ENCODE measurements at places on chromosomes 3 and 15.

DNA sequence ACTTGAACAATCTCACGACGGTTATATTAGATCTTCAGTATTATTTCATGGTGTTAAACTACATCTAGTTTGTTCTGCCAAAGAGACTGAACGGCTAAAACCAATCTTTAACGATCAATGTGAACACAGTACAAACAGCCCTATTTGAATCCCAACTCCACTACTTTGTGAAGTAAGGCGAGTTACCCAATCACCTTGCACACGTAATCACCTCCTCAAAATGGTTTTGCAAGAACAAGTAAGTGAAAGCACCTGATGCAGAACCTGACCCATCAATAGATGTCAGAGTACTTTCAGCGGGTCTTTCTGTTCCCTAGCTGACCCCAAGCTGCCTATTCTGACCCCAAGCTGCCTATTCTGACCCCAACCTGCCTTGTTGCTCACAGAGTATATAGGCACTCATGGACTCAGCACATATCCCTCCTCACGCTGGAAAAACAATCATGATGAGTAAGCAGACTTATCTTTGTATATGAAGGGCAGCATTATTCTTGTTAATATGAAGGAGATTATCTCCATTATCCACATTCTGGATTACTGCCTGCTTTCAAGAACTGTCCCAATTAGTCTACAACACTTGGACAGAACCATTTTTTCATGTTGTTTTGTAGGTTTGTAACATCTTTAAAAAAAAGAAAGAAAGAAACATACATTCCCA is 3.7 kb downstream of the KPNA1 start:
- H3K27me3 ChIP-seq, result no peaks in the 10 kb centered on the region
- no peak for DNase-seq
- no peak overlapping the region for H3K4me3 ChIP-seq
- H3K27ac ChIP-seq, result peak overlapping the region; percentile 69

GRCh38 chr3:66145408-66145733 is 75.4 kb upstream of the SLC25A26 start:
- no peak overlapping the region for H3K27ac ChIP-seq
- H3K4me1 ChIP-seq, result no peaks in the 10 kb centered on the region
- H3K36me3 ChIP-seq, result no peaks in the 10 kb centered on the region
- DNase-seq, result no peak

GRCh38 chr3:133300102-133300501 is 99.8 kb upstream of the BFSP2 start:
- DNase-seq, result no peak
- H3K36me3 ChIP-seq, result peaks cover 1% of the 10 kb centered on the region
- no peak overlapping the region for H3K4me3 ChIP-seq
- no peaks in the 10 kb centered on the region for H3K27me3 ChIP-seq
- peaks cover 6% of the 10 kb centered on the region for H3K4me1 ChIP-seq

- DNase-seq, result peak; percentile 56
- H3K4me3 ChIP-seq, result peak overlapping the region; percentile 73
- peaks cover 60% of the 10 kb centered on the region for H3K4me1 ChIP-seq
Measured at GRCh38 chr15:38072348-38073177, 138.1 kb downstream of the TMCO5A start.

DNA sequence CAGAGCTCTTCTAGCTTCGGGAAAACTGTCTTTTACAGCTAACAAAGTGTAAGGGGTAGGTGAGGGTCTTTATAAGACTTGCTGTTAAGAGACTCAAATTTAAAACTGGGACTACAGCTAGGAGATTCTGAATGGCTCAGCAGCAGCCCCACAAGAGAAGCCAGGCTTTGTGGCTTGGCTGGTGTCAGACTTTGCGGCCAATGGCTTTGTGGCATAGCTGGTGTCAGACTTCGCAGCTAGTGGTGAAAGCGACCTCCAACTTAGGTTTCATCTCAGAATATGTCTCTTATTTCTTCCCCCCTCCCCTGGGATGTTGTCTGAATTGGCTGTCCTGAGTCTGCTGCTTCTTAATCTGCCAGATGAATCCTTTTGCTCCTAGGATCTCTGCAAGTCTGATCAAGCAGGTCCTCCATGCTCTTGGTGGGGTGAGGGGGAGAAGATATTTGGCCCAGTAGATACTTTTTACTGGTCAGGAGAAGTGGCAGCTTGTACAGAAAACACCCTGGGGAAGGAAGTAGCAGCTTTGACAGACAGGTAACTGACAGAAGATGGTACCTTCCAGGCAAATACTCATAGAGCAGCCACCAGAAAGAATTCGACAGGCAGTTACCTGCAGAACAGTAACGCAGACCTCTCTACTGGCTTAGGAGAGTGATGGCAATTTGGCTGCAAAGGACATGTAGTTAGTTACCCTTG is 8.4 kb downstream of the BOC start:
- peaks cover 10% of the 10 kb centered on the region for H3K4me1 ChIP-seq
- peaks cover 5% of the 10 kb centered on the region for H3K27me3 ChIP-seq
- DNase-seq, result no peak
- H3K27ac ChIP-seq, result no peak overlapping the region
- H3K4me3 ChIP-seq, result no peak overlapping the region

GRCh38 chr15:44136991-44137477 is 58.0 kb downstream of the FRMD5 start:
- H3K4me1 ChIP-seq, result peaks cover 7% of the 10 kb centered on the region
- no peak for DNase-seq
- no peak overlapping the region for H3K4me3 ChIP-seq
- no peak overlapping the region for H3K27ac ChIP-seq

DNA sequence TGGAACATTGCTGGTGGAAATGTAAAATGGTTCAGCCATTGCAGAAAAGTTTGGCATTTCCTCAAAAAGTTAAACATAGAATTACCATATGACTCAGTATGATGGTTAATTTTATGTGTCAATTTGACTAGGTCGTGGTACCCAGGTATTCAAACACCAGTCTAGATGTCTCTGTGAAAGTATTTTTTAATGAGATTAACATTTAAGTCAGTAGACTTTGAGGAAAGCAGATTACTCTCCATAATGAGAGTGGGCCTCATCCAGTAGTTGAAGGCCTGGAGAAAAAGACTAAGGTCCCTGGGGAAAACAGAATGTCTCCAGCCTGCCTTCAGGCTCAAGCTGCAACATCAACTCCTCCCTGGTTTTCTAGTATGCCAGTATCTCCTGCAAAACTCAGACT is 42.3 kb upstream of the TMEM87A start:
- H3K36me3 ChIP-seq, result no peaks in the 10 kb centered on the region
- no peaks in the 10 kb centered on the region for H3K27me3 ChIP-seq
- H3K4me1 ChIP-seq, result no peaks in the 10 kb centered on the region
- H3K4me3 ChIP-seq, result no peak overlapping the region

DNA sequence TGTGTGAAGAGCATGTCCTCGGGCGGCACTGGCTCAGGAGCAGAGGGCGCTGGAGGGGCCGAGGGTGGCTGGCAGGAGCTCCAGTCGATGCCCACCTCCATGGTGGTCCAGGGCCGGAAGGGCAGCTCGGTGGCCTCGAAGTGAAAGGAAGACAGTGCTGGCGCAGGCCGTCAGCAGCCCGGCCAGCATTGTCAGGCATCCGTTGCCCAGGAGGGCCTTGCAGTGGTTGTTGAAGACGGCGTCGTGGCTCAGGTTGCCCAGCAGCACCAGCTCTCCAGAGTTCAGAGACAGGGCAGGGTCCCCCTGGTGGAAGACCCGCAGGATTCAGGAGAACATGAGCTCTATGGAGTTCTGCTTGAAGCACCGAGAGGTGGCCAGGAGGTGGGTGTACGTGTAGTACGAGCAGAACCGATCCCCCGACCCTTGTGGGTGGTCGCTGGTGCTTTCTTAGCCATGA is 16.5 kb upstream of the SIAH2 start:
- H3K36me3 ChIP-seq, result no peaks in the 10 kb centered on the region
- no peak overlapping the region for H3K27ac ChIP-seq
- H3K4me1 ChIP-seq, result no peaks in the 10 kb centered on the region
- H3K27me3 ChIP-seq, result no peaks in the 10 kb centered on the region

DNA sequence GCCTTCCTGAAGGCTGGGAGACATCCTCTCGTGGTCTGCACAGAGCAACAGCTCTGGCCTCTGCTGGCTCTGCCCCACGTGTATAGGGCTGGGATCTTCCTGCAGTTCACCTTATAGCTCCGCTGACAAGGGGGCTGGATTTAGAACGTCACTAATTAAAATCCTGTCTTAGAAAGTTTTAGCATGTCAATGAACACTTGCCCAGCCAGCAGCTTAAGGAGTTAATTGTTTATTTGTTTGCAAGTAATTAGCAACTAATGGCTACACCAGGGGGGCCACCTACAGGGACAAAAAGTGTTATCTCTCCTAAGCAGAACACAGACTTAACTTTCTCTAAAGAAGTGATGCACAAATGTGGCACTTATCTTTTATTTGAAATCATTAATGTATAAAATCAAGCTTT is at the start of gene HESX1:
Gene HESX1 (minus strand): TSS at position 84 of the 403 bp plus-strand sequence. CDS start 60 bp downstream, at position 24.
- H3K4me3 ChIP-seq, result no peak within 1 kb of the TSS
- H3K27ac ChIP-seq, result no peak within 1 kb of the TSS

DNA sequence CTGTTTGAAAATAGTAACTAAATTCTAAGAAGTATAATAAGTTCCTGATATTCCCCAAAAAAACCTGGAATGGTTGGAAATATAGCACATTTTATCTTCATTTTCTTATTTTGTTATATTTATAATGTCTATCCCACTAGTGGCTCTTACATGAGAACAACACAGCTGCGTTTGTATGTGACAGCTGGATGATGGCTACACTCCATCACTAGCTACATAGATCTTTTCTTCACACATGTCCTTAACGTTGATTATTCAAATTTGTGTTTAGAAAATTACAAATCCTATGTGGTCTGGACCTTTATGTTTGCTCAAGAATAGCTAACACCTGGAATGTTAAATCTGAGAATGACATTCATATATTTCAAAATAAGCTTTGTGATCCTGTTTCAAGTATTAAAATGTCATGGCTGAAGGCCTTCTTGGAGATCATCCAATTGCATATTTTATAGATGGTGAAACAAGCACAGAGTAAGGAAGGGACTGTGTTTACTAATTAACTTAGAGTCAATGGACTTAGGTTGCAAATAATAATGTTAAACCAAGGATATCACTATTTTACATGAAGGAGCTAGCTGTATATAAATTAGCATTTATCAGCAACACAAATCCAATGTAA is 60.8 kb downstream of the ATP13A5 start:
- H3K27ac ChIP-seq, result no peak overlapping the region
- no peaks in the 10 kb centered on the region for H3K27me3 ChIP-seq
- no peak overlapping the region for H3K4me3 ChIP-seq
- DNase-seq, result no peak
- no peaks in the 10 kb centered on the region for H3K36me3 ChIP-seq
- H3K4me1 ChIP-seq, result peaks cover 6% of the 10 kb centered on the region

DNA sequence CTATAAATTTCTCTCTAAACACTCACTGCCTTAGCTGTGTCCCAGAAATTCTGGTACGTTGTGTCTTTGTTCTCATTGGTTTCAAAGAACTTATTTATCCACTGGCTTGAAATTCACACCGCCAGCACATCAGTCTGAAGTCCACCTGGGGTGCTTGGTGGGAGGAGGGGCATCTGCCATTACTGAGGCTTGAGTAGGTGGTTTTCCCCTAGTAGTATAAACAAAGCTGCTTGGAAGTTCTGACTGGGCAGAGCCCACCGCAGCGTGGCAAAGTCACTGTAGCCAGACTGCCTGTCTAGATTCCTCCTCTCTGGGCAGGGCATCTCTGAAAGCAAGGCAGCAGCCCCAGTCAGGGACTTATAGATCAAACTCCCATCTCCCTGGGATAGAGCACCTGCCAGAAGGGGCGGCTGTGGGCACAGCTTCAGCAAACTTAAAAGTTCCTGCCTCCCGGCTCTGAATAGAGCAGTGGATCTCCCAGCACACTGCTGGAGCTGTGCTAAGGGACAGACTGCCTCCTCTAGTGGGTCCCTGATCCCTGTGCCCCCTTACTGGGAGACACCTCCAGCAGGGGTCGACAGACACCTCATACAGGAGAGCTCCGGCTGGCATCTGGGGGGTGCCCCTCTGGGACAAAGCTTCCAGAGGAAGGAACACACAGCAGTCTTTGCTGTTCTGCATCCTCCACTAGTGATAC is 114.1 kb downstream of the SUCLG2 start:
- peaks cover 9% of the 10 kb centered on the region for H3K36me3 ChIP-seq
- H3K4me3 ChIP-seq, result no peak overlapping the region
- no peaks in the 10 kb centered on the region for H3K27me3 ChIP-seq
- DNase-seq, result no peak

DNA sequence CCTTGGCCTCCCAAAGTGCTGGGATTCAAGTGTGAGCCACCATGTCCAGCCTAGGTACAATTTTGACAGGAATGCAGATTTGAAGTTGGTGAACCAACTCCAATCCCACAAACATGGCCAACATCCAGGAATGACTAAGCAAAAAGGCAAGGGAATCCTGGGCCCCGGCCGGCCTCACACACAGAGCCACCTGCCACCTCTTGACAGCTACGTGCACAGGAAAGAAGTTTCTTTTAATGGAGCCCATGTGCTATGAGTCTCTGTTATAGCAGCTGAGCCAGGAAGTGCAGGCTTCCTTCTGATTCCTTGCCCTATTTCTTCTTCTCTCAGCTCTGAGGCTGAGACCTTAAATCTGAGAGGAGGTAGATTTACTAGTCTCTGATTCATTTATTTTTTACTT is 8.8 kb downstream of the TMEM40 start:
- no peak overlapping the region for H3K4me3 ChIP-seq
- no peak for DNase-seq
- H3K27ac ChIP-seq, result no peak overlapping the region
- no peaks in the 10 kb centered on the region for H3K36me3 ChIP-seq

GRCh38 chr3:99962703-99963102 is 145.0 kb downstream of the CMSS1 start:
- H3K27ac ChIP-seq, result no peak overlapping the region
- H3K27me3 ChIP-seq, result no peaks in the 10 kb centered on the region
- DNase-seq, result no peak
- no peak overlapping the region for H3K4me3 ChIP-seq

DNA sequence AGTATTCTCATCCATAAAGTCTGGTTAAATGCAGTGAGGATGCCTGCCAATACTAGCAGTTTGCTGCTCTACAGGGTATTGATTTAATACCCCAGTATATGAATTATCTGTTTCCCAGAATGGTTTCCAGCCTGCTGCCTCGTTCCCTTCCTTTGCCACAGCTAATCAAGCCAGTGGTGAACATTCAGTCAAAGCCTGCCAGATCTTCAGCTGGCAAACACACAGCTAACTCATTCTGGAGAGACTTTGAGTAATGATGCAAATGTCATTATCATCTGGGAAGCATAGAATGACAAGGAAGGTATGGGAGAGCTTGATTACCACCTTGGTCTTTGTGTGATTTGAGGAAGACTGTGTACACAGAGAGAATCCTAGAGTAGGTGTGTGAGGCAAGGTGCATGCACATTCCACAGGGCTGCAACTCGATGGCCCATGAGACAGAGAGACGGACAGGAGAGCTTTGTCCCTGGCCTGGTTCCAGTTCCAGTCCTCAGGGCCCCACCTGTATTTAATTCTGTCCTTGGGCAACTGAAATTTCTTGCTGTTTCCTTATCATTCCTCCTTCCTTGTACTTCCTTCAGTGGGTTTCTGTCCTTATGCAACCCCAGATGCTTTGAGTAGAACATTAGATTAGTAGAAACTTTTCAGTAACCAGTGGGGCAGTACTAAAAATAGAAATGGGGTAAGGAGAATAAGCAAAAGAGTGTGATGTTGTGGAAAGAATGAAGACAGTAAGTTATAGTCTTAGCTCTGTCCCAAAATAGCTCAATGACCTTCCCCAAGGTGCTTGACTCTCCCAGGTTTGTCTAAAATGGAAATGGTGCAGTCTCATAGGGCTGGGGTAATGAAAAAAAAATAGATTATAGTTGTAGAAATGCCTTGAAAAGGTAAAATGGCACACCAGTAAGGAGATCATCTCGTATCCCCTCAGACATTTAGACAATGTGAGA is 72.5 kb downstream of the MITF start:
- no peak for DNase-seq
- no peak overlapping the region for H3K27ac ChIP-seq
- H3K4me3 ChIP-seq, result no peak overlapping the region
- no peaks in the 10 kb centered on the region for H3K27me3 ChIP-seq

Data from progenitor cell of endocrine pancreas (in vitro differentiated cells).